ENCODE measurements at places on chromosomes 7 and 10.

DNA sequence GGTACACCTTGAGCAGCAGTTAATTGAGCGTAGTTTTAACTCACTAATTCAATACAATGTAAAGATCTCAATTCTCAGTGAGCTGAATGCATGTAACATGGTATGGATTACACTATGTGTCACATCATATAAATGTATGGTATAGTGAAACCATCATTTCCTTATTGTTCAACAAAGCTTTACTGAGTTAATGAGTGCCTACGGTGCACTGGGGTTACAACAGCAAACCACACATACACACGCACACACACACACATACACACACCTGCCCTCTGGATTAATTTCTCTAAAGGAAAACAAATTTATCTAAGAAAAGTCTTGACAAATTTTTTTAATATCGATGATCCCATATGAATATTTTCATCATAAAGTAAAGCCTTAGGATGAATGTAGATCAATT is 369.1 kb downstream of the MALRD1 start:
- DNase-seq, result no peak

- no peak for DNase-seq
Observed at GRCh38 chr7:99665312-99666012, 14.3 kb downstream of the CYP3A5 start.

DNA sequence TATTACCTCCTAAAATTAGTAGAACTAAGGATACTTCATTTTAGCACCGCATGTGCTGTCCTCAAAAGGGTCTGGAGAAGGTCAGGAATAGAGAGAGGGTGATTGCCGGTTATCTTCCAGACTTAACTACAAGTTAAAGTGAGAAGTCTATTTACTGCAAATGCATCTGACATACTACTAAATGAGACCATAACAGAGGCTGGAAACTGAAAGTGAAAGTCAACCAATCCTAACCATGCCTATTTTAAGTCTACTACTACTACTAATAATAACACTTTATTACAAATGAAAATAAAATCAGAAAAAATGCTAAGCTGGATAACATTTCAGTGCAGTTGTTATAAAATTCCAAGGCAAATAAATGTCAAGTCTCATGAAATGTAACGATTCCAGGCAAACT is 244.7 kb downstream of the KIF20B start:
- no peak for DNase-seq

- no peak for DNase-seq
Observed at GRCh38 chr10:74973741-74974392, 137.6 kb upstream of the SAMD8 start.

- no peak for DNase-seq
Observed at GRCh38 chr7:18834577-18834976, 282.9 kb downstream of the TWIST1 start.

DNA sequence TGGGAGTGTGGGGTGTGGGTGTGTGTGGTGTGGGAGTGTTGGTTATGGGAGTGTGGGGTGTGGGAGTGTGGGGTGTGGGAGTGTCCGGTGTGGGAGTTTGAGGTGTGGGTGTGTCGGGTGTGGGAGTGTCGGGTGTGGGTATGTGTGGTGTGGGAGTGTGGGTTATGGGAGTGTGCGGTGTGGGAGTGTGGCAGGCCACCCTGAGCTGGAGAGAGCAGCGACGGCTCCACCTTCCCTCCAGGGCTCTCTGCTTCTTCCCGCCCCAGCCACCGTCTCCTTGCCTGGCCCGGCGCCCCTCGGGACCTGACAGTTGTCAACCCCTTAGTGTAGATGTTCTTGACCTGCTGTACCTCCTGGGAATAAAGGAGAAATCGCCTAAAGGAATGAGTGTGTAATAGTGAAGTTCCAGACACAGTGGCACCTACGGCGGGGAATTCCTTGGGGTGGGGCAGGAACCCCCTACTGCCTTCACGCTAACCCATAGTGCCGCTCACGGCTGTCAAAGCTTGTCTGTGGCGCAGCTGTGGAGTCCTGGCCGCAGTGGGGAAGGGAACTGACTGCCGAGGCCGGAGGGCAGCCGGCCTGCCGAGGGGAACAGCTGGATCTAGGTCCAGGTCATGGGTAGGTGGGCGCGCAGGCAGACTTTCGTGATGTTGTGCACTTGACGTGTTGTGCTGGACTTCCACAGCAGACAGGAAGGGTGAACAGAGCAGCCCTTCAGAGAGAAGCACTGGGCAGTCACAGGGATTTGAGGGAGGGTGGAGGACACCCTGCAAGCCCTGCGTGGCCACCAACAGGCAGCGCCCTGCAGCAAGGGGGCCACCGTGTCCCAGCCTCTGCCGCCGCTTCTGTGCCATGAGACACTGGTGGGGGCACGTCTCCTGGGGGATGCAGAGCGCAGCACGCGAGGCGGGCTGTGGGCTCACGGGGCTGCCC is 49.0 kb upstream of the EN2 start:
- DNase-seq, result no peak
